Epithelial cell of alveolus of lung (primary cell): ENCODE measurements at places on chromosomes 3 and 15. TPM values are rescaled to one million over a fixed set of nuclear protein-coding genes. Genes with fewer than 3 reads are reported as not detected.

The SEMA3G gene
- 0.13 and 0.40 TPM in 2 replicates for total RNA-seq

The OSBPL10 gene
- total RNA-seq, result 11.4 and 17.2 TPM in 2 replicates

The MST1R gene
- 0.52 and 3.1 TPM in 2 replicates for total RNA-seq

The SNTN gene
- total RNA-seq, result not detected in 2 replicates

The GANC gene
- 10.6 and 17.5 TPM in 2 replicates for total RNA-seq

The TUSC7 gene
- total RNA-seq, result not detected in 2 replicates

The CHDH gene
- total RNA-seq, result under 0.01 TPM in 2 replicates

The RPL29 gene
- 2,354 and 3,771 TPM in 2 replicates for total RNA-seq

The SYNPR gene
- total RNA-seq, result not detected in 2 replicates

The ALPK3 gene
- total RNA-seq, result 0.80 and 3.1 TPM in 2 replicates

The CLEC3B gene
- total RNA-seq, result 0.52 and 1.7 TPM in 2 replicates

The EPHA6 gene
- not detected in 2 replicates for total RNA-seq

The MYO5C gene
- 0.26 TPM in 1 of 2 replicates, not detected in the other for total RNA-seq

The RARB gene
- 20.8 and 30.8 TPM in 2 replicates for total RNA-seq

The UBL7 gene
- total RNA-seq, result 81.8 and 91.3 TPM in 2 replicates

The ACTRT3 gene
- total RNA-seq, result 3.7 and 3.9 TPM in 2 replicates

The TTC23 gene
- total RNA-seq, result 18.0 and 20.7 TPM in 2 replicates

The ISL2 gene
- total RNA-seq, result 0.91 and 1.6 TPM in 2 replicates

The STRA6 gene
- total RNA-seq, result 0.80 and 13.1 TPM in 2 replicates

The PLCB2 gene
- total RNA-seq, result 0.52 TPM in 1 of 2 replicates, not detected in the other

The PLSCR2 gene
- total RNA-seq, result 0.72 TPM in 1 of 2 replicates, not detected in the other

The TXNRD3 gene
- total RNA-seq, result 6.7 and 7.1 TPM in 2 replicates

The GOLGA6L4 gene
- 0.56 and 1.0 TPM in 2 replicates for total RNA-seq

The RETNLB gene
- not detected in 2 replicates for total RNA-seq

The FBXO40 gene
- total RNA-seq, result not detected in 2 replicates

The LRRC2 gene
- 0.65 and 2.2 TPM in 2 replicates for total RNA-seq

The STIMATE gene
- total RNA-seq, result 10.9 and 12.9 TPM in 2 replicates

The CKMT1A gene
- not detected in 2 replicates for total RNA-seq

The SLC28A2 gene
- total RNA-seq, result not detected in 2 replicates

The GOLGA8T gene
- not detected in 2 replicates for total RNA-seq

The TMEM45A gene
- total RNA-seq, result 23.9 and 53.7 TPM in 2 replicates

The HSPBAP1 gene
- 4.8 and 12.0 TPM in 2 replicates for total RNA-seq
